ENCODE measurements at places on chromosomes 3 and 15.
A peak's percentile ranks its signal among the peaks of the same experiment; 100 is the strongest.

- peak; percentile 70 for DNase-seq
These were observed 23.3 kb downstream of the SLC6A6 start for GRCh38 chr3:14425581-14426304.

GRCh38 chr3:23808525-23808924, 2.8 kb downstream of the UBE2E1 start:
- no peak for DNase-seq

DNA sequence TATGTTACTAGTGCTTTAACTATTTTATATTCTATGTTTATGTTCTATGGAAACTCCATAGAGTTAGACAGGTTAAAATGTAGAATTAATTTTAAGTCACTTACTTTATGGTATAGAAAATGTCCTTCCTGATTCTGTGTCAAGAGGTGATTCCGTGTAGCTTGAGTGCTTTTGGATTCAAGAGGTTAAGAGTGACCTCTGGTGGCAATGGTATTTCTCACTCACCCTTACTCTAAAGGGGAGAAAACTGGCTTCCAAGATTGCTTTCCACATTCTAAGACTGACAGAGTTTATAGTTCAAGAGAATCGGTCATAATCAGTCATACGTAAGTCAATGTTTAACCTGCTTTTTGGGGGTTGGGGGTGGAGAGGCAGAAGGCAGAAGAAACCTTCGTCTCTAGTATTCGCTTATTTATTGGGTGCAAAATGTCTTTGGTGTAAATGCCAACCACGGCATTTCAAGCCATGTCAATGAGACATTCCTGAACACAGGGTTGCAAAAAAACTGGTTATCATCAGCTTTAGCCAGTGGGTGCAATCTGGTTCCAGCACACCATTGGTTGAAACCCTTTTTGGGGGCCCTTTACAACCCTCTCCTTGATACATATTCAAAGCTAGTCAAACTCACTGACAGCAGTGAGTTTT, 92.0 kb upstream of the VGLL3 start:
- DNase-seq, result peak; percentile 62

- DNase-seq, result no peak
These were observed 1074.6 kb downstream of the FHIT start for GRCh38 chr3:60176614-60177013.

GRCh38 chr3:183158551-183159006, 4.0 kb downstream of the LAMP3 start:
- peak; percentile 98 for DNase-seq

DNA sequence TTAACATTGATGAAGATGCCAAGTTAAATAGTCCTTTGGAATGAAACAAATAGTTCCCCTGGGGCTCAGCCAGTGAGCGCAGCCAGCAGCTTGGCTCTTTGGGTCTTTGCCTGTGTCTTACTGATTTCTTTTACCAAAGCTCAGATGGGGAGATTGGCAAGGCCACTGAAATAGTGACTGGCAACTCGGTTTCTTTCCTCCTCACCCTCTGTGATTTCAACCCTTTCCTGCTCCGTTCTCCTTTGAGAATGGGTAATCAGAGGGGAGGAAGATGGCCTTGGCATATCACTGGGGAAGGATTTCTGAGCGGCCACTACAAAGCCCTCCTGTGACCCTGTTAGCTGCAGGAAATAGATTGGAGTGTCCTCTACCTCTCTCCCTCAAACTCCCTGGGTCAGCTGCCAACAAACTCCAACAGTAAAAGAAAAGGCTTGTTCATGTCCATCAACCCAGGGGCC, 337.1 kb upstream of the LRRFIP2 start:
- DNase-seq, result no peak

DNA sequence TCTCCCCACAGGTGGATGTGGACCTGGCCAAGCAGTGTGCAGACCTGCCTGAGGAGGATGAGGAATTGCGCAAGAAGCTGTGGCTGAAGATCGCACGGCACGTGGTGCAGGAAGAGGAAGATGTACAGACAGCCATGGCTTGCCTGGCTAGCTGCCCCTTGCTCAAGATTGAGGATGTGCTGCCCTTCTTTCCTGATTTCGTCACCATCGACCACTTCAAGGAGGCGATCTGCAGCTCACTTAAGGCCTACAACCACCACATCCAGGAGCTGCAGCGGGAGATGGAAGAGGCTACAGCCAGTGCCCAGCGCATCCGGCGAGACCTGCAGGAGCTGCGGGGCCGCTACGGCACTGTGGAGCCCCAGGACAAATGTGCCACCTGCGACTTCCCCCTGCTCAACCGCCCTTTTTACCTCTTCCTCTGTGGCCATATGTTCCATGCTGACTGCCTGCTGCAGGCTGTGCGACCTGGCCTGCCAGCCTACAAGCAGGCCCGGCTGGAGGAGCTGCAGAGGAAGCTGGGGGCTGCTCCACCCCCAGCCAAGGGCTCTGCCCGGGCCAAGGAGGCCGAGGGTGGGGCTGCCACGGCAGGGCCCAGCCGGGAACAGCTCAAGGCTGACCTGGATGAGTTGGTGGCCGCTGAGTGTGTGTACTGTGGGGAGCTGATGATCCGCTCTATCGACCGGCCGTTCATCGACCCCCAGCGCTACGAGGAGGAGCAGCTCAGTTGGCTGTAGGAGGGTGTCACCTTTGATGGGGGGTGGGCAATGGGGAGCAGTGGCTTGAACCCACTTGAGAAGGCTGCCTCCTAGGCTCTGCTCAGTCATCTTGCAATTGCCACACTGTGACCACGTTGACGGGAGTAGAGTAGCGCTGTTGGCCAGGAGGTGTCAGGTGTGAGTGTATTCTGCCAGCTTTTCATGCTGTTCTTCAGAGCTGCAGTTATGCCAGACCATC, 8.6 kb downstream of the VPS18 start:
- peak; percentile 72 for DNase-seq

DNA sequence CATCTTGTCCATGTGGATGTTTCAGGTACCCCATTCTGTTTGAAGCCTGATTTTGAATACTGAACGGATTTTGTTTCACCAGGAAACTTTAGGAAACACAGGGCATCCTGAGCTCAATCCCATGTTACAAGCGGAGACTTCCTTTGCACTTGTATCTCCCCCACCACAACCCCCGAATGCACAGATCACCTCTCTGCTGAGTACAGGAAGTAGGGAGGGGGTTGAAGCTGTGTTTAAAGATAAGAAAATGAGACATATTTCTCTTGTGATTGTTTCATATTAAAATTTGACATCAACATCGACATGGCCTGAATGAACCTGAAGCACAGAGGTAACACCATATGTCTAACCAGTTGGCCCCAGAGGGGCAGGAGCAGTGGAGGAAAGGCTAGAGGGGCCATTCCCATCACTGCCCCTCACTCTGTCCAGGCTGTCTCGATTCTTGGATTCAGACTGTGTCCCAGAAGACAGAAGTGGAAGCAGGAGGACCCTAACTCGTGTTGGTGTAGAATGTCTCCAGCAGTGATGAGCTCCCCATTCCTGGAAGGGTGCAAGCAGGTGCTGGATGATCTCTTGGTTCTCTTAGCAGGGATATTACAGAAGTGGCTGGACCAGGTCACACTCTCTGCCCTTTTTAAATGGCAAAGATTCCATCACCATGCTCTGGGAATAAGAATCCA, 59.6 kb upstream of the IQSEC1 start:
- no peak for DNase-seq

DNA sequence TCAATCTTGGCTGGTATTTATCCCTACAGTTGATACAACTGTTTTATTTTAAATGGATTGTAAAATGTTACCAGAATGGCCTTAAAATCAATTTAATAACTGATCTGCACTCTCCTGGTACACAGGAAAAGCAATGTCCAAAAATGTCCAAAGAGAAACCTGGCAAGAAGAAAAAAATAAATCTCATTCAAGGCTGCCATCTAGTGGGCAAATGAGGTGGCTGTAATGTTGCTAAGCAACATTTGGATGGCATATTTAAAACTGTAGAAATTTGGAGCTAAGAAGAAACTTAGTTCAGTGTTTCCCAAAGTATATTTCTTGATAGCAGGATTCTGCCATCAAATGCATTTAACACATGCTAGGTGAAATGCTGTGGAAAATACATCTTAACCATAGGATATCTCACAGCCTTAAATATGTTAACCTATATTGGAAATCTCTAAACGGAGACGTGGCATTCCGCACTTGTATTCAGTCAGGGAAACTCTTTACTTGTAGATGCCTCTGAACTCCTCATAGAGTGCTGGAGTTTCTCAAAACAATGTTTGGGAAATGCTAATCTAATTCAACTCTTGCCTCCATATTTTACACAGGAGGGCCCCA, 216.8 kb downstream of the ERC2 start:
- DNase-seq, result peak; percentile 11

GRCh38 chr3:168517249-168518071, 421.7 kb upstream of the GOLIM4 start:
- DNase-seq, result no peak

GRCh38 chr3:133845127-133845526, 39.5 kb downstream of the SRPRB start:
- DNase-seq, result no peak

- no peak for DNase-seq
These were observed 13.3 kb upstream of the SPTBN5 start for GRCh38 chr15:41907141-41907540.

GRCh38 chr3:176848431-176849214, 348.7 kb downstream of the TBL1XR1 start:
- no peak for DNase-seq

GRCh38 chr15:25403771-25404170, 35.1 kb downstream of the UBE3A start:
- DNase-seq, result peak; percentile 53

DNA sequence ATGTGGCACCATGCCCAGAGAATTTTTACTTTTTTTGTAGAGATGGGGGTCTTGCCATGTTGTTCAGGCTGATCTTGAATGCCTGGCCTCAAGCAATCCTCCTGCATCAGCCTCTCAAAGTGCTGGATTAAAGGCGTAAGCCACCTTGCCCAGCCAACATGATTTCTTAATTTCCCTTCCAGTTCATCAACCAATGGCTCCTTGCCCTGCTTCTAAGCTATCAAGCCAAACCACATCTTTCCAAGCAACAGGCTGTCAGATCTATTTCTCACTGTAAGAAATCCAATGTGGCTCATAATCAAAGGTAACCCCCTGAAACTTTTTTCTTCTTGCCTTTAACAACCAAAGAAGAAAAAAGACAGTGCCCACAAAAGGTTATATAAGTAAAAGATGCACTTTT, 204.2 kb upstream of the ICE2 start:
- DNase-seq, result no peak

GRCh38 chr15:70493787-70494516, 269.4 kb downstream of the UACA start:
- DNase-seq, result no peak

All from inflammatory macrophage treated with lipopolysaccharide for 1 hour (primary cell).